H7 (cell line): ENCODE measurements at places on chromosomes 1 and 21.

GRCh38 chr1:211336161-211336560 lies 9.5 kb downstream of the TRAF5 start:
- DNase-seq: no peak

DNA sequence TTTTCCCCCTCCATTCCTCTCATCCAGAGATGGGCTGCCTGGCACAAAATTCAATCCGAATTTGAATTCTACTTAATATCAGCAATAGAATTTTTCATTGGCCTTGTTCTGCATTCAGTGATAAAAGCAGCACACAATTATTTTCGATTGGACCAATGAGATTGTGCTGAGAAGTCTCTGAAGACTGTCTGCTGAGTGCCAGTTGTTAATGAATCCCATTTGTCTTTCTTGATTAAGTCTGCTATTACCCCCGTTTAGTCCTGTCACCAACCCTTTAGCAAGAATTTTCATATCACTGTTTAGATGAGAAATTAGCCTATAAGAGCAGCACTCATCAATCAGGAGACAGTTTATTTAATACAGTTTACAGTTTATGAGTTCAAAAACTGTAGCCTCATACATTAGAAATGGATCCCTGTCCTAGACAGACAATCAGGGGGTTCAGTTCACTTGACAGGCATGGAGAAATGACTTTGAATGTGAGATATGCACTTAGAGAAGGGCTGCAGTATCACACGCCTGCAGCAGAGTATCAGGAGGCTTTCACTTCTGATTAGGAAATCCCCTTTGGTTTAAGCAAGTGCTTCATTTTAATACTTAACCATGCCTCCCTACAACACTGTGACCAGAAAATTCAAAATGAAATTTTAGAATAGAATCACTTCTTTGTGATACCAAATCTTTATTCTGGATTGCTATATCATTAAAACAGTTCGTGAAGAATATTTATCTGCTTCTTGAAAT lies 304.7 kb upstream of the PTBP2 start:
- no peak for DNase-seq

GRCh38 chr1:233361876-233362275 lies 34.4 kb downstream of the MAP3K21 start:
- DNase-seq: no peak

GRCh38 chr1:6757719-6758435 lies 27.4 kb upstream of the CAMTA1 start:
- peak; percentile 71 for DNase-seq

DNA sequence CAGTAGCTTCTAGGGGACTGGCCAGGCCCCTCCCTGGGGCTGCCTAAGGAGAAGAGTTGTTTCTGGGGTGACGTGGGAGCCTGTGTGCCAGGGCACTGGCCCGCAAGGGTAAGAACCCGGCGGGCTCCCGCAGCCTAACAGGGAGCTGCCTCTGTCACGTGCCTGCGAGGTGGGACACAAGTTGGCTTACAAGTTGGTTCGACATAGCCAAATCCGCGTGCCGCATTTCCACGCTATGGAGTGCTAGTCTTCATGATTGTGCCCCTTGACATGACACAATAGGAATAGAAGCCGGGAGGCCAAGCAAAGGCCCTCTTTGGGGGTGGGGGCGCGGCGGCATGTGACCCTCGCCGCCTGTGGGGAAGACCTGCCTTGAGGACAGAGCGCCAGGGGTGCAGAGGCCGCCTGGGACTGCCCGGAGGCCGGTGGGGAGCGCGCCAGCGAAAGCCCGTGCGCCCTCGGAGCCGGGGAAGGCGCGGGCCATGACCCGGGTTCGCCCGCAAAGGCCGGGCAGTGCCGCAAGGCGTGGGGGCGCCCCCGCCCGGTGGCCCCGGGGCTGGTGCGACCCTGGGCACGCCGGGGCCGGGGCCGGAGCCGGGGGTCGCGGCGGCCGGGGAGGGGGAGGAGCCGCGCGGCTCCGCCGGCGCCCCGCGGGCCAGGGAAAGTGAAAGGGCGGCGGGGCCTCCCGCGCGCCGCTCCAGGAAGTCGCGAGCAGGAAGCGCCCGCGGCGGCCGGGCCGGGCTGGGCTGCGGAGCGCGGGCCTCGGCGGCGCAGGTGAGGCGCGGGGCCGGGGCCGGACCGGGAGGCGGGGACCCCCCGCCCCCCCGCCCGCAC lies at the start of gene SLC37A1:
SLC37A1 (plus strand) TSS at position 702 of the 834 bp plus-strand sequence. CDS start 4,603 bp downstream, outside the sequence.
- DNase-seq: peak; percentile 88

GRCh38 chr1:8343464-8344001 lies 25.6 kb downstream of the SLC45A1 start:
- DNase-seq: no peak

GRCh38 chr1:17852383-17852782 lies 97.2 kb downstream of the ACTL8 start:
- DNase-seq: no peak

DNA sequence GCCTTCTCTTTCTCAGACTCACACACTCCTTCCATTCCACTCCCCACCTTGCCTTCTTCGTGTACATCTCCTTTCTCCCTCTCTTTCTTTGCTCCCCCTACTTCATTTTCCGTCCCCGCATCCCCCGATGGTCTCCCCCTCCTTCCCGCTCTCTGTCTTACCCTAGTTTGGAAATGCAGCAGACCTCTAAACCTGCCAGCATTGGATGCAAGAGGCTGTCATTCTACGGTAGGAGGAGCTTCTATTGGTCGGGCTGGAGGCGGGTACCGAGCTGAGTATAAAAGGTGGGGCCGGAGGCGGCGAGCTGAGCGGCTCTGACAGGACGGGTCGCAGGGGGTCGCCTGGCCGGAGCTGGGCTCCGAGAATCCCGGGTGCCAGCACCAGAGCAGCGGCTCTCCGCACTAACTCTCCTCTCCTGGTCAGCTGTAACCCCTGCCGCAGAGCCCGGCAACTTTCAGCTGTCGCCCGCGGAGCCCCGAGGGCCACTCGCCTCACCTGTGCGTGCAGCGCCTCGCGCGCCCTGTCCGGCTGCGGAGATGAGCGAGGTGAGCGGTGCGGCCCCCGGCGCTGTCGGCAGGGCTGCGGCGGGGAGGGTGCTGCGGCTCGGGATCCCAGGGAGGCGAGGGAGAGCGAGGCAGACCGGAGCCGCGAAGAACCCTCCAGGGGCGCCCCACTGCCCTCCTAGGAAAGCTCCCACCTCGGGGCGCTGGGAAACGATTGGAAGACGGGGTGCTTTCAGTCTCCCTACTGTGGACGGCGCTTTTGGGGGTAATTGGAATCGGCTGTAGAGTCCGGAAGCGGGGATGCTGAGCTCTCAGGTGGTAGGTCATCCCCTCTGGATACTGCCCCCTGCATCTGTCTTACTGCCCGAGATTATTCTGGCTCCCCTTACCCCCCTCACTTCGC lies at the start of gene PCP4L1:
PCP4L1 (plus strand) TSS at position 307 of the 906 bp plus-strand sequence; CDS start at position 537, 230 bp downstream.
- DNase-seq: peak; percentile 95

GRCh38 chr21:46002841-46003574 lies 21.4 kb downstream of the COL6A1 start:
- DNase-seq: no peak

DNA sequence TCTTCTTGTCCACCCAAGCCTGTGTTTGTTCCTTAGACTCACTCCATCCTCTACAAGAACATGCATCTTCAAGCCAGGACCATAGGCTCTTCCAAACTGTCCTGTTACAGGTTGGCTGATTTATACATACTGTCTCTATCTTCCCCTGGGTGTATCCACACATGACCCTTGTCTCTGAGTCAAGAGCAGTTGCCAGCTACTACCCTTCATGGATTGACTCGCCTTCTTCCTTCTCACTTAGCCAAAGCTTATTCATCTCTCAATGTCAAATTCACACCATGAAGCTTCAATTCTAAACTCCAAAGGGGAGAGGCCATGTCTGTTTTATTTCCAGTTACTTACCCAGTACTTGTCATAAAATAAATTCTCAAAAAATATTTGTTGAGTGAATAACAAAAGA lies 64.1 kb upstream of the CACHD1 start:
- DNase-seq: no peak

GRCh38 chr1:32339363-32339978 lies 3.4 kb upstream of the MARCKSL1 start:
- DNase-seq: no peak

DNA sequence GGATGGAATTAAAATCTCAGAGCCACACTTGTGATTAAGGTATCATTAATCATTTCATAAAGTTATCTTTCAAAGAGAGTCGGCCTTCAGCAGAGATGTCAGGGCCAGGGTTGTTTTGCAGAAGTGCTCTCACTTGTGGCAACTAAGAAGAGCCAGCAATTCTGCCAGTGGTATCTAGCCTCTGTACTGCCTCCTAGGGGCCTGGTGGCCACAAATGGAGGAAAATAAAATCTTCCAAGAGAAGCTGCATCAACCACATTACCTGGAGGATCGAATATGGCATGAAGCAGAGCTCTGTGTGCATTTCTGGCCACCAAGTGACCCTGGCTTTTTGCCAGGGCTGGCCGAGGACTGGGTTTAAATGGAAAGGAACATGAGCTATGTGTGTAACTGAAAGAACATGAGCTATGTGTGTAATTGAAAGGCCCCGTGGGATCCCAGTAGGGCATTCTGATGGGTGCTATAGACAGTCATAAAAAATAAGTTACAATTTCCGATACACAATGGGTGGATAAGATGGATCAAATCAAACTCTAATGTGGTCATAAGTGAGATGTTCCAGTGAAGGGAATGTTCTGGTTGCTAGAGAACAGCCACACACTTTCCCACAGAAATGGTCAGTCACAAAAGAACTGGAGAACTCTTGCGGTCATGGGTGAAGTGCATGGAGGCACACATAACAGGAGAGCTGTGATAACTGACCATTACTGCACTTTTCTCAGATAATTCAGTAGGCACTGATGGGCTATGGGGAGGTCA lies 335.8 kb downstream of the CAMTA1 start:
- DNase-seq: peak; percentile 50

- DNase-seq: no peak
Observed at GRCh38 chr1:101200513-101200912, 36.3 kb upstream of the S1PR1 start.

GRCh38 chr1:19852036-19852435 lies 30.2 kb upstream of the OTUD3 start:
- no peak for DNase-seq

DNA sequence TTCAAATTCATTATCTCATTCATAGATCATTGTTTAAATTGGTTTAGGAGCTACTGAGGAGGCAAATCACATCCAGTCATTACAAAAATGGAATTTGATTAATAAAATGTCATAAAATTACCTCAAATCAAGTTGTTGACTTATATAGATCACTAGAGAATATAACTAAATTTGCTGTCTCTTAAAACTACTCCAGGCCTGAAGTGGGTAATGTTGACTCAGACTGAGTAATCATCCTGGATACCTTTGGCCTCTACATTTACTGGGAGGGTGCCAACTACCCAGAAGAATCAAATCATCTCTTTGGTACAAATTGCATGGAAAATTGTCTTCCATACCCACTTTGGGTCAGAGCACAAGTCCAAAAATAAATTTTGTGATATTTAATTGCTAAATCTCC lies 191.2 kb upstream of the GREM2 start:
- no peak for DNase-seq

DNA sequence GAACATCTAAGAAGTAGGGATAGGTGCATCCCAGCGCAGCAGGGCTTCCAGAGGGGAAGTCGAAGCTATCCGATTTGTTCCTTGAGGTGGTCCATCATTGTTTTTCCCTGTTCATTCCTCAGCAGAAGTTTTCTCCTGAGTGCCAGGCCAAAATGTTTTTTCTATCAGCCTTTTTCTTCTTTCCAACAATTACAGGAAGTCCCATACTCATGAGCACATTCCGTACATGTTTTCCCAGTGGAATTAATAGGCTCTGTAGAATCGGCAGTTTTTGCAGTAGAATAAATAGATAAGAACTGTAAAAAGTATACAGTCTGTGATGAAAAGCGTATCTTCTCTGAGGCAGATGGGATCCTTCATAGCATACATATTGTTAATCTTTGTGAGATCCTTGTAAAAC lies 24.8 kb downstream of the CD101 start:
- no peak for DNase-seq

DNA sequence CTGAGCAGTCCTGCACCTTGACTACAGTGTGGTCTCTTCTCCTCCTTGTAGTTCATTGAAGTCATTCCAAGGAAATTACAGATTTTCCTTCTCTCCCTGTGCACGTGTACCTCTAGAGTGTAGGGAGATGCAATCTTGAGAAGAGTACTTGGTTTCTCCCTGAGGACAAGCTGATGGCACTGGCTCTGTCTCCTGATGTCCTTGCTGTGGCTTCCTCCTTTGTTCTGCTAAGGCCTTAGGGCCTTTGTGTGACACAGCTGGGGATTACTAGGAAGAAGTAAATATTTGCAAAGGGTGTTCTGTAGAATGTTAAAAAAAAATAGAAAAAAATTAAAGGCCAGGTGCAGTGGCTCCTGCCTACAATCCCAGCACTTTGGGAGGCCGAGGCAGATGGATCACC lies 66.2 kb upstream of the APOBEC4 start:
- peak; percentile 6 for DNase-seq

- DNase-seq: no peak
Observed at GRCh38 chr1:54290506-54291184, 90.7 kb downstream of the MRPL37 start.

DNA sequence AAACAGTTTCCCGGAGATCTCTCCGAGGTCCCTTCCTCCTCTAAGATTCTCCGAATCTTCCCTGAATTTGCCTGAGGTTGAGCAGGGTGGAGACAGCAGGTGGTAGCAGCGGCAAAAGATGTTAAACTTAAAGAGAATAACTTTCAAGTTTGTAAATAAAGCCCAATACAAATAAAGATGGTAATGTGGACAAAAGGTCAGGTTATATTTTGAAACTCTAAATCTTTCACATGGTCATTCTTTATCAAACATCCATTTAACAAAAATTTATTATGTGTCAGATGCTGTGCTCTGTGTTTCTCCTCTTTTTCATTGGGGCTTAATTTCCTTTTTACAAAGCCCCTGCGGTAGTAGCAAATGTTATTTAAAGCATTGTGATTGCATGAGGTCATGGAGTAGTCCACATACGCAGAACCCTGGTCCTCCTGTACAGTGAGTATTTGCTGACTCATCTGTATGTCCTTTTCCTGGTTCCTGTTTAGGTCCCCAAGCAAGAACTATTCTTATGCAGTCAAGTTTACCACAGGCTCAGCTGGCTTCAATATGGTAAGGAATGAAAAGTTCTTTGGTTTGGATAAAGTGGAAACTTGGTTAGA lies 119.2 kb downstream of the ITSN1 start:
- DNase-seq: no peak

DNA sequence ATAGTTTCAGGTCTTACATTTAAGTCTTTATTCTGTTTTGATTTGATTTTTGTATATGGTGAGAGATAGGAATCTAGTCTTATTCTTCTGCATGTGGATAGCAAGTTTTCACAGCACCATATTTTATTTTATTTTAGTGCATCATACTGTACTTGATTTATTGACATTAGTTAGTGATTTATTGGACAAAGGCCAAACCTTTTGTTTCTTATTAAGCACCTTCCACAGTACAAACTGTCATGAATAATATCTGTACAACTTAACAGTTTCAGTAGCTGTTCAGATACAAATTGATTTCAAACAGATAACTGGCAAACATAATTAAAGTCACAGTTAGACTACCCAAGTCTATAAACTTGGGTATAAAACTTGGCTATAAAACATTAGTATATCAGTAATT lies 15.8 kb downstream of the CD1D start:
- no peak for DNase-seq

GRCh38 chr1:168281603-168282325 lies 1.1 kb downstream of the TBX19 start:
- no peak for DNase-seq
